H54 (cell line): ENCODE measurements at places on chromosomes 11 and 22.

GRCh38 chr11:64060861-64061444, 25.2 kb downstream of the FLRT1 start:
- peak; percentile 78 for DNase-seq

DNA sequence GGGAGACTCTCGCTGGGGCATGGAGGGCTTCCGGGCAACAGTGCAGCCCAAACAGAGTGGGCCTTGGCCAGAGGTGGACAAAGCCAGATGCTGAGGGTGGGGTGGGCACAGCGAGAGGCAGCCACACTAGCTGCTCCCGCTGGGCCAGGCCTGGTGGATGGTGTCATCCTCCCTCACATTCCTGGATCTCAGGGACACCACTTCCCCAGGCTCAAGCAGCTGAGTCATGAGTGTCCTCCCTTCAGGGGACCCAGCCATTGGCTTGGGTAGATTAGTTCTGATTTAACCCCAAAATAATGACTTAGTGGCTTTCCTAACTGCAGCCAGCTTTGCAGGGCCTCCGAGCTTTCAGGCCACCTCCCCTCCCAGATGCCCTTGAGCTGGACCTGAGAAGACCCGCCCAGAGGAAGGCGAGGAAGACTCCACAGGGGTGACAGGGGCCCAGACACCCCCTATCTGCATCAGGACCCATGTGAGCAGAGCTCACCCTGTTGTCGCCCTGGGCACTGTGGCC, 25.9 kb upstream of the WNT7B start:
- peak; percentile 71 for DNase-seq

- no peak for DNase-seq
Observed at GRCh38 chr11:43943372-43943930, 1.0 kb downstream of the C11orf96 start.

- no peak for DNase-seq
Observed at GRCh38 chr11:65499713-65500386, 1.0 kb downstream of the MALAT1 start.

DNA sequence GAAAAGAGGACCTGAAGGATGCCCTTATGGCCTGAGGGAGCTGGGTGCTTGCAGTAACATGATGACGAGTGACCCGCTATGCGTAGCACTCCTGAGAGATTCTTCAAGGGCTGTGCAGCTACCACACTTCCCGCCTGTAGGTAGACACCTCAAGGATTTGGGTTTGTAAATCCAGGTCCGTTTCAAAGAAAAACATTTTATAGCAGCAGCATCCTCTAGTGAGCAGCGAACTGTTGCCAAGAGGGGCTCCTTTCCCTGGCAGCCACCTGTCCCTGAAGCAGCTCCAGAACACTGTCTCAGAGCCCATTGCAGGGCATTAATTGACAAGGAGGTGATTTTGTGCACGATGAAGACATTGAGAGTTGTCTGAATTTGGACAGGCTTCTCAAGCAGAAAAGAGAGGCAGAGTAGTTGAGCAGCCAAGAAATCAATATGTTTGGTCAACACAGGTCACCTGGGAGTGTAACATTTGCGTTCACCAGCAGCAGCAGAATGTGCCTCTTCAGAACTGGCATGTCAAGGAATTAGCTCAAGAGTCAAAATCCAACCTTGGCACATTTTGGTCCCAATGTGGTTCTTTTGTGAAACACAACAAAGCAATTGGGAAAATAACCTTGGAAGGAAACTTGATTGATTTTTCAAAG, 209.8 kb upstream of the MTNR1B start:
- DNase-seq, result no peak

GRCh38 chr22:29370537-29370936, 17.8 kb downstream of the AP1B1 start:
- DNase-seq, result no peak

- no peak for DNase-seq
Observed at GRCh38 chr11:73047773-73048371, 94.2 kb downstream of the FCHSD2 start.

DNA sequence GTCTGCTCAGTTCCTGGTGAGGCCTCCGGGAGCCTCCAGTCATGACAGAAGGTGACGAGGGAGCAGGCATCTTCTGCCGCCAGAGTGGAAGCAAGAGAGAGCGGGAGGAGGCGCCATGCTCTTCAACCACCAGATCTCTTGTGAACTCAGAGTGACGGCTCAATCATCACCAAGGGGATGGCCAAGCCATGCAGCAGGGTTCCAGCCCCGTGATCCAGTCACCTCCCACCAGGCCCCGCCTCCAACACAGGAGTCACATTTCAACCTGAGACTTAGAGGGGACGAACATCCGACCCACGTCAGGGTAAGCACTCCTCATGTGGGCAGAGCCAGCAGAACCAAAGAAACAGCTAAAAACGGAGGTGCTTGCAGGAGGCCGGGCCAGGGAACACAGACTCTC, 1470.5 kb downstream of the BRD1 start:
- DNase-seq, result no peak

DNA sequence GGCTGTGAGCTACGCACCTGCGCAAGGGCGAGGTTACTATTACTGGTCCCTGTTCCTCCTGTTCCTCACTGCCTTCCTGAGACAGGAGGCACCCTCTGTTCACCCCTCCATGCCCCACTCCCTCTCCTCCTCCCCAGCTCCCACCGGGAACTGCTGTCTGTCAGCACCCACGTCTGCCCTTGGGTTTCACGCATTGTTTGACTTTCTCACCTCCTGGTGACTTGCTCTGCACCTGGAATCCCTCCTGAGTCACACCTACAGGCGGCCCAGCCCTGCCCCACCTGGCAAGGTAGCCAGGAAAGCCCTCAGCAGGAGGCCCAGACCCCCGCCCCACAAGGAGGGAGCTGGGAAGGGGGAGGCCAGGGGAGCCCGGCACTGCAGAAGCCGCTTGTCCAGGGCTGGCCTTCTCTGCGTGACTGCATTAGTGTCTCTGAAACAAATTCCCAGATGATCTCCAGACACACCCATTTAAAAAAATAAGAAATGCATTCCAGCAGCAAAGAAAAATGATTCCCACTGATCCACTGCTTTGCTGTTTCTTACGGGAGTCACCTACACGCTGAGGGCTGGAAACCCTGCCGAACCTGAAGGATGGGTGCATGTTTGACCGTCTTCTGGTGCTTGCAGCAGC, 86.4 kb downstream of the CELSR1 start:
- no peak for DNase-seq

DNA sequence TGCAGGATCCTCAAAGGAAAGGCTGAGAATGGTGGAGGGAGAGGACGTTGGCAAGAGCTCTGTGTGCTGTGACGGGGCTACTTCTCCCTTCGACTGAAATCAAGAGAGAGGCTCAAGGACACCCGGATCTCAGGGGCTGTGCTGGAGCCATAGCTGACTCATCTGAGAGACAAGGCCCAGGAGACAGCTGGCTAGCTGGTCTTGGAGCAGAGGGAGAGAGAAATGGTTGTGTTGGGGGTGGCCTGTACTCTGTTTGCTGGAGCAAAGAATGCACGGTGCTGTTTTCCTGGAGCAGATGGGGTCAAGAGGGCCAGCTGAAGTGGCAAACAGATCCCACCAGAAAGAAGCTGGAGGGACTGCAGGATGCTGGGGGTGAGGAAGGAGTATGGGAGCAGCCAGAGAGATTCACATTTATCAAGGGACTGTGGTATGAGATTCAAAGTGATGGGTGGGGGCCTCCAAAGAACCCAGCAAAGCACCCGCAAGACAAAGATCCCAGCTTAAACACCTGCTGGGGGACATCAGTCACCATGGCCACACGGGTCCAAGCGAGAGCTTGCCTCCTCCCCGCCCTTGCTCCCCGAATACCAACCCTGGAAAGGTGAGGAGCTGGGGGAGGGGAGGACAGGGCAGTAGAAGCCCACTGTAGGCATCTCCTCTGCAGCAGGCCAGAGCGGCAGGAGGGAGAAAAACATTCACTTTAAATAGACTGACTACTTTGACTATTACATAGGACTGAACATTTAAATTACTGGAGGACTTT, 40.8 kb downstream of the MAP6 start:
- no peak for DNase-seq

GRCh38 chr11:11220786-11221185, 132.3 kb downstream of the CSNK2A3 start:
- no peak for DNase-seq

DNA sequence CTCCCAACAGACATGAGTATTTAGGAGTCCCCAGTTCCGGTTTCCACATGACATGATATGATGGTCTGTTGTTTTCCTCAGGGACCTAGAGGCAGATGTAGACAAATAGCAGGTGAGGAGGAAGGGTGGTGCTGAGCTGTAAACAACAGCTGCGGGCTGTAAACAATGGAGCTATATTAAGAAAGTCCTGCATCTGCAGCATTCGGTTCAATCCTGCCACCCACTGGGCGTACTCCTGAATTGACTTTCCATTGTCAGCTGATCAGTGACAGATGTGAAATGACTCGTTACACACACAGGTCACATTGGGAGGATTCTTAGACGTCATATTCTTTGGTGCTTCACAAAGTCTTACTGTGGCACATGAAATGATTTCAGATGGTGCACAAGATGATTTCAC, 26.8 kb upstream of the RAG1 start:
- DNase-seq, result peak; percentile 25

GRCh38 chr11:111697933-111698371, 68.2 kb downstream of the PPP2R1B start:
- DNase-seq, result no peak

DNA sequence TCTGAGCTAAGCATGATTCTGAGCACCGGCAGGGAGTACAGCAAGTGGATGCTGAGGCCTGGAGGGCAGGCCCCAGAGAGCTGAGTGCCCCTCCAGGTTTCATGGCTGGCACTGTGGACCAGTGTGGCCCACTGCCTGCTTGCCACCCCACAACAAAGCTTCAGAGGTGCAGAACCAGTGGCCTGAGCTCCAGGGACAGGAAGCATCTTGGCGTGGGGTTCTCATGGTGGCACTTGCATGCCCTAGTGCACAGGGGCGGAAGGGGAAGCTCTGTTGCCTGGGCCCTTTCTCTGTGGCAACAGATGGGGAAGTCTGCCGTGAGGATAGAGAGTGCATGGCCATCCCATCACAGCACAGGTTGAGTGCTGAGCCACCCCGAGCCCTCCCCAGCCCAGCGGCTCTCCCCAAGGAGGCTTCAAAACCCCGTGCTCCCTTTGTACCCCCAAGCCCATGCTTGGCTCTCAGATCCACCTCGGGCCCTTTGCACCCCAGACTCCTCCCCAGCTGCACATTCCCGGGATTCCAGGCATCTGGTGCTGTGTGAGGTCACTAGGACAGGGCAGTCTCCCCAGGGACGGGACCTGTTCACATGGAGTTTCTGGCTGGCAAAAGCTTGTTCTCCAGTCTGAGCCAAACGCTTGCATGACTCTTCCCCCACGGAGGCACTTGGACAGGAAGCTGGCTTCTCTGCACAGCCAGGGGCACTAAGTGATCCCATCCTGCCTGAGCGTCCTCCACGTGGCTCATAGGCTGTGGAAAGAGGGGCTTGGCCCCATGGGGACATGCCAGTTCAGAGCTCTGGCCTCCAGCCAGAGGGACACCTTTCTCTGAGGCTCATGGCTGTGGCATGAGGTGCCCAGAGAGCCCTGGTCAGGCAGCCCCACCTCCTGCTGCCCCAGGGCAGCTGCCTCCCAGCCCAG, 4.2 kb downstream of the SLC25A1 start:
- peak; percentile 72 for DNase-seq

- no peak for DNase-seq
Observed at GRCh38 chr22:35598396-35598710, 18.8 kb downstream of the MB start.

DNA sequence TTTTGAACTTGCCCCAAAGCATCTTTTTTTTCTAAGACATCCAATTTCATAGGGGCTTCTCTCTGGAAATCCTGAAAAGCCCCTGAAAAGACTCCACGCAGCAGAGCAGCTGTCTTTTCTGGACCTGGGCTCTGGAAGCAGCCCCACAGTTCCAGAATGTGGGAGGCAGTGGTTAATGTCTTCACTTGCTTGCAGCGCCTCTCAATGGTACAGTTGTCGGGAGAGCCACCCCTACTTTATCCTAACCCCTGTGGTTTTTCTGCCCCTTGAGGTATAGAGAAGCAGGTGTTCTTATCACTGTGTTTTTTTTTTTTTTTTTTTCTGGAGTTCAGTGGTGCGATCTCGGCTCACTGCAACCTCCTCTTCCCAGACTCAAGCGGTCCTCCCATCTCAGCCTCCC, 83.4 kb upstream of the SORL1-AS1 start:
- no peak for DNase-seq

DNA sequence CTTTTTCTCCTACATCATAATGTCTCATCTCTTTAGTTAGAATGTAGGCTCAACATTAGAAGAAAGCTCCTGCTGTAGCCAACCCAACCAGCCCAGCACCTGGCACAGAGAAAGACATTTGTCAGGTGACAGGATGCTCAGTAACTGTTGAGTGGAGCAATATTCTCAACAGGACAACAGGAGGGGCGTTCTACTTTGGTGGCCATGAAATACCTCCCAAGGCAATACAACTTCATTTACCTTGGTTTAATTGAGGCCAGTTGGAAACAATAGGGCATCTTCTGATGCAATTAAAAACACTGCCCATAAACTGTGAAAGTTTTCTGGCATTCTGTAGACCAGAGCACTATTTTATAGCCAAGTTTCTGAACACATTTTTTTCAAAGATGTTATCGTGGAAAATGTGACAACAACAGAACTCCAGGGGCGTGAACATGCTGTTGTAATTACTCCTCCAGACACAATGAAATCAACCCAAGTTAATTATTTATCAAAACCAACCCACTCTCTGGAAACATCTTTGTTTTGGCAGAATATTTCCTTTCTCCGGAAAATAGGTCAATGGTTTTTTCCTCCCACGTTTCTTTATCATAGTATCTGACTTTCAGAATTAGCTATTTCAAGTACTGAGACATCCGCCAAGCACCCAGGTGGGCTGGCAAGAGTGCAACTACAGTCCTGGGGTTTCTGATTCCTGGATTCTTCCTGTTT, 538.1 kb downstream of the SOX6 start:
- DNase-seq, result no peak

GRCh38 chr11:47332791-47333525, 19.5 kb downstream of the MYBPC3 start:
- DNase-seq, result no peak
